Fibroblast of skin of right biceps (primary cell): ENCODE measurements at places on chromosomes 4 and X.

DNA sequence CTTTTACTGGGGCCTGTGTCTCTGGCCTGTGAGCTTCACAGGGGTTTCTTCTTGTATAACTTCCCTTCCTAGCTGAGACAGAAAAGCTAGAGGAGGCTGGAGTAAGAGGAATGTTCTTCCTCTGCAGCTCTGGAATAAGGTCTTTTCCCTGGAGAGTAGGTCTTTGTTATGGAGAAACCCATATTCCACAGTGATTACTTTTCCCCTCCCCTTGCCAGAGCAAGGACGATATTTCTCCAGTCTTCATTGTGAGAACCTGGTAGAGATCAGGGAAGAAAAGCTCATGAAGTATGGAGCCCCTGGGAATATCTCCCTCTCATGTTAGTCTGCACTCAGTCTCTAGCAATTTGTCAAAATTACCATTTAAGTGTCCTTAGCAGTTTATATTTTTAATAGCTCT is 18.7 kb upstream of the GLRB start:
- no peak for DNase-seq

GRCh38 chr4:33395731-33396485 is 2675.7 kb downstream of the PCDH7 start:
- no peak for DNase-seq

GRCh38 chr4:170853422-170854021 is 763.8 kb upstream of the AADAT start:
- peak; percentile 43 for DNase-seq

GRCh38 chr4:2462218-2462991 is 6.5 kb upstream of the RNF4 start:
- DNase-seq: peak; percentile 78

DNA sequence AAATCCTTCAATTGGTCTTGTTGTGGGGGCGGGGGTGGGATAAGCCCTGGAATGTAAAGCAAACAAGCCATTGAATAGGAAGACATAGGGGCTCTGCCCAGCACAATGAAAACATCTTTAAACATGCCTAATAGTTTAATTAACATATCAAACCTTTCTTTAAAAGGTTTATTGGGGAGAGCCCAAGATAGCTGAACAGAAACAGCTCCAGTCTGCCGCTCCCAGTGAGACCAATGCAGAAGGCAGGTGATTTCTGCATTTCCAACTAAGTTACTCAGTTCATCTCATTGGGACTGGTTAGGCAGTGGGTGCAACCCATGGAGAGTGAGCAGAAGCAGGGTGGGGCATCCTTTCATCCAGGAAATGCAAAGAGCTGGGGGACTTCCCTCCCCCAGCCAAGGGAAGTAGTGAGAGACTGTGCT is 327.2 kb upstream of the CNKSR2 start:
- no peak for DNase-seq

- peak; percentile 16 for DNase-seq
Measured at GRCh38 chrX:41922431-41923151, 763 bp downstream of the CASK start.
